NCI-H226 (cell line): ENCODE measurements at places on chromosomes 7 and 10.

- no peak for DNase-seq
Measured at GRCh38 chr10:60664859-60665258, 113.4 kb upstream of the CDK1 start.

DNA sequence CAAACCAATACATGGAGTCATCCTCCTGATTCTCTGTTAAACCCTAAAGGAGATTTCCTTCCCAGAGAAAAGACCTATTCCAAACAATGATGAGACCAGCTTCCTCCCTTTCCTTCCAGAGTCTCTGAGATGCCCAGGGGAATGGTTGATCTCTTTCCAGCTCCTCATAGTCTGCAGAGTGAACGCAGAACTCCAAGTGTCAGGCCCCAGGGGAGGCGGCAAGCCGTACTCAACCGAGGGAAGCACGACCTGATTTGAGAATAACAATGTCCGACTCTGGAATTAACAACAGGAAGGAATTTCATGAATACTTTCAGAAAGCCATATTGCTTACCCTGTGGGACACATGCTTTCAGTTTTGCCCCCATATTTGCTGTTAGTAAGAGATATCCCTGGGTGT is 241.7 kb upstream of the GLI3 start:
- DNase-seq: no peak

DNA sequence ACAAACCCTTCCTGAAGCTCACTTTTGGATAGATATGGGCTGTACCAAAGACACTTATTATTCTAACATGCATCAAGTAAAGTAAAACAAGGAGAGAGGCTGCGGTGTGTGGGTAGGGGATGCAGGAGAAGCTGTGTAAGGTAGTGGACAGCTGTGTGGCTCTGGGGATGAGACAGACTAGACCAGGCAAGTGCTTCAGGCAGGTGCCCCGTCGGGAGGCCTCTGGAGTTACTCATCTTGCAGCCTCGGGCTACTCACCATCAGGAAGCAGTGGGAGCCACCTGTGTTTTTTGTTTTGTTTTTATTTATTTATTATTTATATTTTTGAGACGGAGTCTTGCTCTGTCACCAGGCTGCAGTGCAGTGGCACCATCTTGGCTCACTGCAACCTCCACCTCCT is 49.3 kb upstream of the NCAPG2 start:
- no peak for DNase-seq

DNA sequence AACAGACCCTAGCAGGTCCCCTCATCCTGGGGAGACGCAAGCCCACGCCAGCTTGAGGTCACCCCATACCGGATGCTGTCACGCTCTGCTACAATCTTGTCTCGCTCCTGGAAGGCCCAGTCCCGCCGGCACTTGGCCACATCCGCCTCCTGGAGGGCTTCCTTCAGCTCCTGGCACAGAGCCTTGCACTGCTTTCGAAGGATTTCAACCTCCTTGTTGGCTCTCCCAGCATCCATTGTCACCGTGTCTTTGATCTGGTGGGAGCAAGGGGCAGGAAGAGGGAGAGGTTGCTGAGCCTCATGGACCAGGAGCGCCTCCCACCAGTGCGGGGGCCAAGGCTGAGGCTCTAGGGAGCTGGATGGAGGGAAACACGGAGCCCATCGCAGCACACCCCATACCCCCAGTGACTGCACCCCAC is 90.9 kb downstream of the DLG5 start:
- DNase-seq: no peak

DNA sequence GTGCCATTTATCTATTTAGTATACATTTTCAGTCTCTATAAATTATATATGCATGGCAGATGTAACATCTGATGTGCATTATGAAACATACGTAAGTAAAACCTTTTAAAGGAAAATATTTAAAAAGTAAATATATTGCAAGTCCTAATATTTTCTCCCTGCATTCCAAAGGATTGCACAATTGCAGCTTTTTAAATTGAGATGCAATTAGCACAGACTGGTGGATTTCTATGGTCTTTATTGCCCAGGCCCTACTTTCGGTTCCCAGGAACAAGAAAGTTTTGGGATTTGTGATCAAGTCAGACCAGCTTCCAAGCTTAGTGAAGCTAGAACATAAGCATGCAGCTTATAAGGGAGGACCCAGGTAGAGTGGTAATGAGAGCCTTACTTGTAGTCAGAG is 337.8 kb downstream of the NRG3 start:
- DNase-seq: no peak

DNA sequence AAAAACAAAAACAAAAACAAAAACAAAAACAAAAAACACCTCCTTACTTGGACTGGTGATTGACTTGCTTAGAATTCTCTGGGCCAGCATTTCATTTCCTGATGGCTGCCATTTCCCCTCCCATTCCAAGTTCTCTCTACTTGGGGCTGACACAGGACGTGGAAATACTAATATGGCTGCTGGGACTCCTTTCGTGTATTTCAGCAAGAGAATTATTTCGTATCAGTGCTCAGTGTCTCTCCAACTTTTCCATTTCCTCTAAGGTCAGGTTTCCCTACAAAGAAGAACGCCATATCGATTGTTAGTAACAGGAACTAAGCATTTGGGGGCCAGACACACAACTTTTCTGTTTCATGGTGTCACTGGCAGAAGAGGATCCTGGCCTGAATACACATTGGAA is 22.5 kb upstream of the VAX1 start:
- no peak for DNase-seq
